Thyroid gland (tissue), 4 donors: ENCODE measurements at places on chromosomes 2 and 18. TPM values are rescaled to one million over a fixed set of nuclear protein-coding genes. Genes with fewer than 3 reads are reported as not detected.

Gene NT5C1B
- not detected for total RNA-seq

Gene CABLES1
- total RNA-seq, result 43.8 TPM

Gene CD8B
- total RNA-seq, result 0.54 TPM

Gene CCT4
- total RNA-seq, result 96.5 TPM

Gene TMEM247
- total RNA-seq, result not detected

DNA sequence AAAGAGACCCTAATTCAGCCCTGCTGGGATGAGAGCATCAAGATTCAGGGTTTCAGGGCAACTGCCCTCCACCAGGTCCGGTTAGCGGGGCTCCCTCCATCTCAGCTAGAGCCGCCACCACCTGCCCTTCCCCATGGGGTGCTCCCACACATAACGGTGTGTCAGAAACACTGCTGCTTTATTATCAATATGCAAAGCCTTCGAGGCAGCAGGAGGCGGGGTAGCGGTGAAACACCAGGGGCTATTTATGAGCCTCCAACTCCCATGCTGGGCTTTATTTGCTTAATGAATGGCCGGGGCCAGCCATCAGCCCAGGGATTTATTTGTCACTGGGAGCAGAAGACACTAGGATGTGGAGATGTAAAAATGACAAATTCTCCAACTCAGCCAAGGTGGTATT is 109.8 kb downstream of the GALNT14 start:
- H3K36me3 ChIP-seq, result no peaks in the 10 kb centered on the region
- no peak overlapping the region for H3K4me3 ChIP-seq
- H3K27me3 ChIP-seq, result no peaks in the 10 kb centered on the region
- H3K4me1 ChIP-seq, result no peaks in the 10 kb centered on the region
- H3K27ac ChIP-seq, result no peak overlapping the region

GRCh38 chr2:175418224-175418835 is 236.8 kb upstream of the ATP5MC3 start:
- H3K36me3 ChIP-seq, result no peaks in the 10 kb centered on the region
- no peak overlapping the region for H3K27ac ChIP-seq
- H3K27me3 ChIP-seq, result no peaks in the 10 kb centered on the region
- no peaks in the 10 kb centered on the region for H3K4me1 ChIP-seq
- no peak for DNase-seq

DNA sequence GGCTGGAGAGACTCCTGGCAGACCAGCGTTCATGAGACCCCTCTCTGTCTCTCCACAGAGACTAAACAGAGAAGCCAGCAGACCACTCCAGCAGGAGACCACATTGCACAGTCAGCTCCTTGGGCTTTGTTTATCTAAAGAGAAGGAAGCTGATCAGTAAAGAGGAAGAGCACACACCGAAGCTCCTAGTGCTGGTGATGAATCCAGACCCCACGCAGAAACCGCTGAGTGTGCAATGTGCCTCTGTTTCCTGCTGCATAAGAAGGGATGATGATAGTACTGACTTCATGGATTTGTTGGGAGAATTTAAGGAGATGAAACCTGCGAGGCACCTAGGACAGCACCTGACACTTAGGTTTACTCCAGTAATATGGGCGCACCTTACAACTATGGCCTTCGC is 544.1 kb upstream of the ID2 start:
- no peaks in the 10 kb centered on the region for H3K27me3 ChIP-seq
- no peak overlapping the region for H3K27ac ChIP-seq
- H3K4me3 ChIP-seq, result no peak overlapping the region
- DNase-seq, result no peak
- H3K36me3 ChIP-seq, result no peaks in the 10 kb centered on the region

DNA sequence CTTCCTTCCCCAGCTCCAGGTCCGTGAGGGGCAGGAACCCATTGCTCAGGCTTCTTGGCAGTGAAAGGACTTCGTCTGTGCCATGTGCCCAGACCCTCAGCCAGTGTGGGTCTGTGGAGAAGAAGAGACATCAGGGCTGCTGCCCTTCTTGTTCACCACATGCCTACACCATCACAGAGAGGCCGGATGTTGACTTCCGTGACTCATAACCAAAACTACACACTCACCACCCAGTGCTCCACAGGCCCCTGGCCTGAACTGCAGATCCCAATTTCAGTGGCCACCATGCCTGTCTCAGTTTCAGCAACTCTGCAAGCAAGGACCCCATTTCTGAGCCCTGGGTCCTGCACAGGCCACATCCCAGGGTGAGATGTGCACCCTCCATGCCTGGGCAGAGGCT is 332.6 kb upstream of the SALL3 start:
- H3K4me1 ChIP-seq, result no peaks in the 10 kb centered on the region
- H3K27ac ChIP-seq, result no peak overlapping the region
- H3K4me3 ChIP-seq, result no peak overlapping the region
- H3K36me3 ChIP-seq, result no peaks in the 10 kb centered on the region

- no peak for DNase-seq
- no peaks in the 10 kb centered on the region for H3K4me1 ChIP-seq
- H3K27me3 ChIP-seq, result no peaks in the 10 kb centered on the region
- no peak overlapping the region for H3K4me3 ChIP-seq
- no peak overlapping the region for H3K27ac ChIP-seq
- no peaks in the 10 kb centered on the region for H3K36me3 ChIP-seq
Observed at GRCh38 chr18:77765468-77765867, 515.8 kb downstream of the GALR1 start.

DNA sequence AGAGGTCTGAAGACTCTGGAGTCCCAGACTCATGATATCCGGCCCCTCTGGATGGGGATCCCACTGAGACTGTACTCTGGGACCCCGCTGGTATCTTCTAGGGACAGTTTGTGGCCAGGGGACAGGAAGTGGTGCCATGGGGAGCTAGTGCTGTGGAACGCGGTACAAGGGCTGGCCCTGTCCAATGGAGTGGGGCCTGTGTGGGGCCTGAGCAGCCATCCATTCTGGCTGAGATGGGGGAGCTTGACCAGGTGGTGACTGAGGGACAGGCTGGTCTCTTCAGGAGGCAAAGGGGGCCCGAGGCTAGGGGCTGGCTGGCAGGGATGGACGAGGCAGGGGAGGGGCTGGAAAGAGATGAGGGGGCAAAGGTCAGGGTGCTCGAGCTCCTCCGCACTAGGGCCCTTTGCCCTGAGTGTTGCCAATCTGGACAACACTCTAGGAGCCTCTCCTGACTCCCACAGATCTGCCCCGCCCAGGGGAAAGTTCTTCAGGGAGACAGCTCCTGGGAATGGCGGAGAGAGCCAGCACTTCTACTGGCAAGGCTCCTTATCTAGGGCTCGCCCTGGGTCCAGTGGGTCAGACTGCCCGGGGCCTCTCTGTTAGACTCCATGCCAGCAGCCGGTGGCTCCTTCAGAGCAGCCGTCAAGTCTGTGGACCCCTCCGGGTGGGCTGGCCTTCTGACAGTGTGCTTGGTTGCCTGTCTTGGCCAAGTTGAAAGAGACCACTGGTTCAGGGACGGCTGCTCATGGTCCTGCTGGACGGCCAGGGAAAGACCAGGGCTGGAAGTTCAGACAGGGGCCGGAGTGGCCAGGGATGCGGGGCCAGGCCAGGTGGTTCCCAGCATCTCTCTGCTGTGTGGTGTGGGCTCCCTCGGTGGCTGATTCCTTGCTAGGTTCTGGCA is 12.3 kb downstream of the MALL start:
- H3K36me3 ChIP-seq, result no peaks in the 10 kb centered on the region
- H3K4me3 ChIP-seq, result no peak overlapping the region
- H3K4me1 ChIP-seq, result peaks cover 62% of the 10 kb centered on the region

DNA sequence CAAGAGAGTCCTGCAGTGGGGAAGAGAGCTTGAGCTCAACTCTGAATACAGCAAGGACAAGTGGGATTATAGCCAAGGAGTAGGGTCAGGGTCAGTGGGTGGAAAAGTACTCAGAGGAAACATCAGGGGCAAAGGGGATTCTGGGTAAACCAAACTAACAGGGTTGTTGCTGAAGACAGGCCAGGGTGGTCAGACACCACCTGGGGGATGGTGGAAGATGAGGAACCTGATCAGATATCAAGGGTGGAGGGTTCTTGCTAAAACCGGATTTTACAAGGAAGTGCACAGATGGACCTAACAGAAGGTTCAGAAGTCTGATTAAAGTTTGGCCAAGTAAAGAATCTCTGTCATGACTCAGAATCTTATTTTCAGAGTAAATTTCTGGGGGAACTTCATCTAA is 16.5 kb downstream of the OSBPL1A start:
- H3K27ac ChIP-seq, result no peak overlapping the region
- H3K36me3 ChIP-seq, result no peaks in the 10 kb centered on the region
- no peaks in the 10 kb centered on the region for H3K27me3 ChIP-seq
- H3K4me1 ChIP-seq, result no peaks in the 10 kb centered on the region
- no peak for DNase-seq

DNA sequence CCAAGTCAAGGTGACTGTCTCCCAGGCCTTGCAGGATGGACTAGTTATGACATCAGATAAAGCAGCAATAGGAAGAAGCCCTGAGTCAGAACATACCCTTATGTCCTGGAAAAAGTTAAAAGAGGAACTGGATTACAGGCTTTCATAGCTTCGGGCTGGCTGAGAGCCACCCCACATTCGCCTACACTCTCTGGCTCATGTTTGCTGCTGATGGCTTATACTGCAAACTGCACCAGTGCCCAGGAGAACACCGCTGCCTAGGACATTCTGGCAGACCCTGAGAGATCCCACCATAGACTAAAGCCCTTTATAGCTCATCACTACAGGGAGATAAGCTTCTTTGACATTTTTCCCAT is 20.3 kb downstream of the SLC8A1 start:
- H3K4me1 ChIP-seq, result no peaks in the 10 kb centered on the region
- no peak for DNase-seq
- H3K27me3 ChIP-seq, result no peaks in the 10 kb centered on the region
- no peak overlapping the region for H3K4me3 ChIP-seq

DNA sequence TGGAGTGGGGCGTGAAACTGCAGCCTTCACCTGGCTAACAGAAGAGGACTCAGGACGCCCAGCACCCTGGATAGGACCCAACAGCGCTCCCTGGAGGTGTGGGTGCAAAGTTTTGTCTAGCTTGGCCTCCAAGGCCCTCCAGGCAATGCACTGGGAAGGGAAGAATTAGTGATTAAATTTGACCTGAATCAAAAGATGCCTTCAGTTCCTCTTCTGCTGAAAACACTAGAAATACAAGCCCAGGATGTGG is 779 bp upstream of the TRIB2 start:
- peak; percentile 76 for DNase-seq
- peaks cover 16% of the 10 kb centered on the region for H3K4me1 ChIP-seq
- H3K36me3 ChIP-seq, result no peaks in the 10 kb centered on the region
- peak overlapping the region; percentile 74 for H3K4me3 ChIP-seq

GRCh38 chr2:88212251-88212790 is 42.2 kb downstream of the THNSL2 start:
- no peaks in the 10 kb centered on the region for H3K4me1 ChIP-seq
- no peak for DNase-seq
- no peaks in the 10 kb centered on the region for H3K36me3 ChIP-seq
- H3K4me3 ChIP-seq, result no peak overlapping the region

DNA sequence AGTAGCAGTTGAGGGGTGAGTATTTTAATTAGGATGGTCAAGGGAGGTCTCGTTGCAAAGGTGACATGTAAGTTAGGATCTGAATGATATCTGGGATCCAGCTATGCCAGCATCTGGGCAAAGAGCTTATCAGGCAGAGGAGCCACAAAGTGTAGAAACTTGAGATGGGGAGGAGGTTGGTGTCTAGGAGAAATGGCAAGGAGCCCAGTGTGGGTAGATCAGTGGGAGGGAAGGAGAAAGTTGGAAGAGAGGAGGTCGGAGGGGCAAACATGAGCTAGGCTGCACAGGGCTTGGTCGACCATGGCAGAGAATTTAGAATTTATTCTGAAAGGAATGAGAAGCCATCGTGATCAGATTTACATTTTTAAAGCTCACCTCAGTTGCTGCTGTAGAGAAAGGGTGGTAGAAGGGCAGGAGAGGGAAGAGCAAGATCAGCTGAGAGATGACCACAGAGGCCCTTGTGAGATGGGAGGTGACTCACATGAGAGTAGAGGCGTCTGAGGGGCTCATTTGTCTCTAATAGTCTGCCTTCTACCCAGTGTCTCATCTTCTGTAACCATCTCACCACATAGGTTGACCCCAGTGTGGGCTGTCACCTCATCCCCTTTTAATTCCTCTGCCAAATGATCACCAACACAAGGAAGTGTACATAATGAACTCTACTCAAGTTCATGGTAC is 170.0 kb downstream of the ETAA1 start:
- no peak overlapping the region for H3K4me3 ChIP-seq
- H3K27me3 ChIP-seq, result no peaks in the 10 kb centered on the region
- H3K36me3 ChIP-seq, result no peaks in the 10 kb centered on the region
- DNase-seq, result no peak
- H3K4me1 ChIP-seq, result no peaks in the 10 kb centered on the region
- no peak overlapping the region for H3K27ac ChIP-seq

DNA sequence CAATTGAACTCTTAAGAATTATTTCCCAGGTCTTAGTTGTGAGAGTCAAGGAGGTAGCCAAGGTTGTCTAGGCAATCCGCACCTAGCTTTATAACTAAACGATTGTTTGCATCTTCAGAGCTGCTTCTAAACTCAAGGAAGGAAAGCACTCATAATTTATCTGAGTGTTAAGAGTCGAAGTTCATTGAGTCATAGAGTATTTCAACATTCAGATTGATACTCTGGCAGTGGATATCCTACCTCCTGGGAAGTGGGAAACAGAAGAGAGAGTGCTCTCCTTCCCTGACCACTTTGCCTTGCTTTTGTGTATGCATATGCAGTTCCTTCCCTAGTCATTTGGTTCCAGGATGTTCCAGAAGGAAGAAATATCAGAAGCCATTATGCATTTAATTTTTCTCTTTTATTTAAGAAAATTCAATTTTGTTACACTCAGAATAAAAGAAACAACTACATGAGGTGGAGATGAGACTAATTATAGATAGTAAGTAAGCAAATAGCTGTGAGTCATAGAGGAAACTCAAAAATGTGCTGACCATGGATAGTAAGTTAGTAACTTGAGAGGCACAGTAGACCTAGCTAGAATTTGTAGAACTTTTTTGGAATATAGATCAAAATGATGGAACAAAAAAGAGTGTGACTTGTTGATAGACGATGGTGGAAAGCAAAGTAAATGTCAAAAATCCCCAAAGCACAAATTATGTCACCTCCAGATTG is 35.4 kb upstream of the FSHR start:
- no peak for DNase-seq
- no peak overlapping the region for H3K27ac ChIP-seq
- no peaks in the 10 kb centered on the region for H3K4me1 ChIP-seq
- no peaks in the 10 kb centered on the region for H3K36me3 ChIP-seq
- H3K4me3 ChIP-seq, result no peak overlapping the region

- H3K36me3 ChIP-seq, result no peaks in the 10 kb centered on the region
- H3K4me3 ChIP-seq, result no peak overlapping the region
- H3K27me3 ChIP-seq, result no peaks in the 10 kb centered on the region
- DNase-seq, result no peak
- H3K4me1 ChIP-seq, result no peaks in the 10 kb centered on the region
Observed at GRCh38 chr2:235170016-235170415, 218.2 kb downstream of the SH3BP4 start.

DNA sequence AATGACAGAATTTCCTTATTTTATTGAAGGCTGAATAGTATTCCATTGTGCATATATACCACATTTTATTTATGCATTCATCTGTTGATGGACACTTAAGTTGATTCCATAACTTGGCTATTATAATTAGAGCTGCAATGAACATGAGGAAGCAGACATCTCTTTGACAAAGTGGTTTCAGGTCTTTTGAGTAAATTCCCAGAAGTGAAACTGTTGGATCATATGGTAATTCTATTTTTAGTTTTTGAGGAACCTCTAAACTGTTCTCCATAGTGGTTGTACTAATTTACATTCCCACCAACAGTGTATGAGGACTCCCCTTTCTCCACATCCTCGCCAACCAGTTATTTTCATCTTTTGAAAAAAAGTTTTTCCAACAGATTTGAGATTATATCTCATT is 77.5 kb downstream of the TMEM200C start:
- no peak for DNase-seq
- no peak overlapping the region for H3K27ac ChIP-seq
- no peak overlapping the region for H3K4me3 ChIP-seq
- H3K27me3 ChIP-seq, result no peaks in the 10 kb centered on the region

- H3K27me3 ChIP-seq, result no peaks in the 10 kb centered on the region
- H3K27ac ChIP-seq, result no peak overlapping the region
- H3K36me3 ChIP-seq, result no peaks in the 10 kb centered on the region
- no peak for DNase-seq
Observed at GRCh38 chr2:236608188-236608525, 38.5 kb downstream of the ACKR3 start.
